Activated CD4-positive, alpha-beta T cell treated with anti-CD3 and anti-CD28 coated beads, Interleukin-2, amount 50 U/mL, for 48 hours (primary cell): ENCODE measurements at places on chromosomes 4 and X.

DNA sequence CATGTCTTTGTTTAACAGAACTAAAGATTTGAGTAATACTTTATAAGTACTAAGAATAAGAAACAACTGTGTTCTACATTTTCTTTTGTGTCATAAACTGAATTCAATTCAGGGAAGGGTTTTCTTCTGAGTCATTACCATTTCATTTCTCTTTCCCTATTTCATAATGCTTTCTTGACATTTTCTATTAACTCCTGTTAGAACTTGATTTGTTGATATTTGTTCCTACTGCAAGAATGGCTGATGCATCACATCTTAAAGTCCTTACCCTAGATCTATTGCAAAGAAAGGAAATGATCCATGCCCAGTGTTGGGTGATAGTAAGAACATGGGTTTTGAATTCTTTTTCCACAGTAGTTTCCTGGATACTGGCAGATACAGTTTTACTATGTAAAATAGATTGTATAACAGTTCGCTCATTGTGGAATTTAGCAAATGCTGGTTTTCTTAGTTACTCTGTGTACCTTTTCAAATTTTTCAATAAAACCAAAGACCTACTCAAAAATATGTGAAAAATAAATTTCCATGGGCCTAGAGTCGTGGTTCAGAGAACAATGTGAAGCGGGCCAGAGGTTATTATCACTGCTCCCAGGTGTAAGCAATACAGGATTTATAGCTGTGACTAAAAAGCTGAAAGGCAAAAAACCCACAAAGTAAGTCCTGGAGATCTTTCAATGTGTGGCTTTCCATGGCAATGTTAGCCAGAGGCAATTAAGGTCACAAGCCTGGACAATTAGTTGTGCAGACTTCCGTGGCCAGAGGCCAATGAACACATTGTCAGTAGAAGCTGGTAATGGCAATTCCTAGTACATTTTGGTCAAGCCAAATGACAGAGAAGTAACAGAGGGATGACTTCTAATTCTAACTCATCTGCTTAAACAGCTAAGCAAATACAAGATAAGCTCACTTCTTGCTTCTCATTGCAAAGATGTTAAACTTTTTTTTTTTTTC lies 127.3 kb upstream of the FAT4 start:
- DNase-seq: no peak

GRCh38 chr4:78645853-78646757 lies 94.5 kb downstream of the ANXA3 start:
- no peak for DNase-seq

DNA sequence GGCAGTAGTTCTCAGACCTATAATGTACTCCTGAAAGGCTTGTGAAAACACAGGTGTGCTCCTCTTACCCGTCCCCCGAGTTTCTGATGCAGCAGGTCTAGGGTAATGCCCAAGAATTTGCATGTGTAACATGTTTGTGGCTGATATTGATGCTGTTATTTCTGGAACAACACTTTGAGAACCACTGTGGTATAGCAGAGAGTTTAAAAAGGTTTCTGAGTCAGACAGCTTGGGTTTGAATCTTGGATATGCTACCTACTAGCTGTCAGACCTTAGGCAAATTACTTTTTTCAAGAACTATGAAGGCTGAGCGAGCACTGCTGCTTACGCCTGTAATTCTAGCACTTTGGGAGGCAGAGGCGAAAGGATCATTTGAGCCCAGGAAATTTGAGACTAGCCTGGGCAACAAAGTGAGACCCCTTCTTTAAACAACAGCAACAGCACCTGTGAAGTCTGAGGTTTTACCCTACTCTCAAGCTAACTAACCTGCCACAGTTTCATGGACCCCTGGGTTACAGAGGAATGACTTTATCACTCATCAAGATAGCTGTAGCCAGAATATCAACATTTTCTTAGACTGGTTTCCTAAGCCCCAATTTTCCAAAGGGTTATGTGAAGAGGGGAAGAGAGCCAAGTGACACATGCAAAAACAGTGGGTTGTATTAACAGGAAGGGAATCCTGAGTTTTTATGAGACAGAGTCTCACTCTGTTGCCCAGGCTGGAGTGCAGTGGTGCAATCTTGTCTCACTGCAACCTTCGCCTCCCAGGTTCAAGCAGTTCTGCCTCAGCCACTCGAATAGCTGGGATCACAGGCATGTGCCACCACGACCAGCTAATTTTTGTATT lies 5.1 kb downstream of the AFF1 start:
- peak; percentile 29 for DNase-seq

- DNase-seq: no peak
These were observed 42.4 kb downstream of the CD99L2 start for GRCh38 chrX:150856101-150856500.

GRCh38 chr4:110621839-110622751 lies 782 bp downstream of the PITX2 start:
- no peak for DNase-seq

GRCh38 chr4:62709618-62710252 lies 1509.6 kb downstream of the ADGRL3 start:
- DNase-seq: no peak

- no peak for DNase-seq
These were observed 284.4 kb upstream of the LDB2 start for GRCh38 chr4:17182888-17183287.
